ENCODE measurements at places on chromosomes 5 and 9.

DNA sequence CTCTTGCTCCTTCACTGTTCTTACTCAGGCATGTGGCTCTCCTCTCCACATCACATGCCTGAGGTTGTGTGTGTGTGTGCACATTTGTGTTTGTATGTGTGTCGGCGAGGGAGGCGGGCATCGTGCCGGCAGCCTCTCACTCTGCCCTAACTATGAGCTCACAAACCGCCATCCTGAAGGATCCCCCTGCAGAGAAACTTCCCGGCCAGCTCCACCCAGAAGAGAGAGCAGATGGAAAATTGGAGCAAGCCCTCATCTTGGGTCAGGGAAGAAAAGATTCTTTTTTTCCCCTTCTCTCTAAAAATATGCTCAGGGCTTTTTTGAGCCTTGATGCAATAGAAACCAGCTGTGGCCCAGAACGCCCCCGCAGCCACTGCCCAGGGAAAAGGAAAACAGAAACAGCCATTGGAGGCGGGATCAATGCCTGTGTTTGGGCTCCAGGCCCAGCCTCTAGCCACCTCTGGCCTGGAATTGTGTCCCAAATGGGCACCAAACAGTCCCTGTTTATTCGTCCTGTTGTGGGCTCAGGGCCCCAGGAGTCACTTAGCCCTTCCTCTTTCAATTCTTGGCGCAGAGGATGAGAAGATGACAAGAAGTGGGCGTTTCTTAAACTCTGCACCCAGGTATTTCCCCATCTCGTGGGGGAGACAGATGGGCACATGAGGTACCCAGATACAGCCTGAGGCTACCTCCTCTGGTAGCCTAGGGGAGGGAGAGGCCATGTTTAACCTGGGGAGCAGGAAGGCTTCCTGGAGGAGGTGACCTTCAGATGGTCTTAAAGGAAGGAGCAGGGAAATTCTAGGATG is 151.5 kb downstream of the RGS3 start:
- DNase-seq, result no peak

GRCh38 chr5:94870511-94871183 is 252.2 kb downstream of the SLF1 start:
- no peak for DNase-seq

GRCh38 chr9:82170866-82171265 is 182.3 kb downstream of the SPATA31D1 start:
- no peak for DNase-seq

DNA sequence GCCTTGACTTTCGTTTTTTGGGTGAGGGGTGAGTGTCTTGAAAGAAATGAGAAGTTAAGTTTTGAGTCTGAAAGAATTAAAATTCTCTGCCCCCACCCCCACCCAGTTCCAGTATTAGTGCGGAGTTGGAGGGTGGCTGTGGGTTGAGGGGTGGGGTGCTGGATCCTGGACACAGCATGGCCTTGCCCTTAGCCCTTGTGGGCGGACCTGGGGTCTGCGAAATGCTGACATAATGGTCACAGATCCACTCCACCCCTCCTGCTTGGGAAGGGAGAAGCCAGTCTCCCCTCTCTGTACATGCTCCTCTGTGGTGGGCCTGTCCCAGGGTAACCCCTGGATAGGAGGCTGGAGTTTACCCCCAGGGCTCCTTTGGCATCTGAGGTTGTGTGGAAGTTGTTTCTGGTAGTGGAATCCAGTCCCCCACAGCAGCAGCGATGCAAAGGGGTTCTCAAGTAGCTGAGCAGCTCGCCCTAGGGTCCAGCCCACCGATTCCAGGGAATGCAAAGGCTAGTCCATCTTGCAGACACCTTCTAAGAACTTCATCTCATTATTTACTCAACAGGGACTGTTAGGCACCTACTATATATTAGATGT is 42.8 kb upstream of the TCF7 start:
- DNase-seq, result no peak

DNA sequence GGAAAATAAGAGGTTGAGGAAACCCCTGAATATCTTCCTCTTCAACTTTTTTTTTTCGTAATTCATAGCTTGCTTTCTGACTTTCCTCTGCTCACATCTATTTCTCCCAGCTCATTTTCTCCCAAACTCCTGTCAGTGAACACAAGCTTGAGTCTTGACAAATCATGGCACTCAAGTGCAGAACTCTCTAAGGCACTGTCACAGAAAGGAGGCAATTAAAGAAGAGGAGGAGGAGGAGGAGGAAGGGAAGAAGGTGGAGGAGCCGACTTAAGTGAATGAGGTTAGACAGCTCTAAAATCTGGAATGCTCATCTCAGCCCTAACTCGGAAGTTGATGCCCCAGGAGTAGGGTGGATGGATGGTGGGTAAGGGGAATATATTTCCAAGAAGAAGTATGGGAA is 27.2 kb upstream of the NUDT12 start:
- no peak for DNase-seq

DNA sequence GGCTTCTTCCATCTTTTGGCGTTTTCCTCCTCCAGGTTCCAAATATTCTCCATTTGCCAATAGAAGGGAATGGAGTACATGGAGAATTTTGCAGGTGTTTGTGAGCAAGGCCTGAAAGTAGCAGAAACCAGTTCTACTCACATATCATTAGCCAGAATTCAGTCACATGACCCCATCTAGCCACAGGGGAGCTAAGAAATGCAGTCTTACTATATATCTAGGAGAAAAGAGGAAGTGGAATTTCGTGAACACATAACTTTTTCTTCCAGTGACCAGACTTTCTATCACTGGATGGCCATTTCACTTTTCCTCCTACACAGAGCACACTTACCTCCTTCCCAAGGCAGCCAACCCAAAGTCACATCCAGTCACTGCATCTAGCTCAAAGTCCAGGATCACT is 55.1 kb downstream of the LOX start:
- no peak for DNase-seq

DNA sequence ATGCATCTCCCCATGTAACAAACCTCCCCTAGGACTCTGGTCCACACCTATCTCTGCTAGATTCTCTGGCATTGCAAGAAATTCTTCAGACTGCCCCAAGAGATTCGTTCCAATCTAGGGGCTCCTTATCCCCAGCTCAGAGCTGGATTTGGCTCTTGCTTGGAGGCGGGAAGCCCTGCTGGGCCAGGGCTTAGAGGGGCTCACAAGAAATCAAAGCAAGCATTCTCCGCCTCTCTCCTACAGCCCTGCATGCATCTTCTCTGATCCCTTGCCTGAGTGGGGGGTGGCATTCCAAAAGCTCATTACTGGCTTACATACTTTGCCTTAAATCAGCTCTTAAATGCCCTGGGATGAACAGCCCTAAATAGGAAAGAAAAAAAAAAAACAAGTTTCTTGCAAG is 75.8 kb downstream of the KCNIP1 start:
- no peak for DNase-seq

DNA sequence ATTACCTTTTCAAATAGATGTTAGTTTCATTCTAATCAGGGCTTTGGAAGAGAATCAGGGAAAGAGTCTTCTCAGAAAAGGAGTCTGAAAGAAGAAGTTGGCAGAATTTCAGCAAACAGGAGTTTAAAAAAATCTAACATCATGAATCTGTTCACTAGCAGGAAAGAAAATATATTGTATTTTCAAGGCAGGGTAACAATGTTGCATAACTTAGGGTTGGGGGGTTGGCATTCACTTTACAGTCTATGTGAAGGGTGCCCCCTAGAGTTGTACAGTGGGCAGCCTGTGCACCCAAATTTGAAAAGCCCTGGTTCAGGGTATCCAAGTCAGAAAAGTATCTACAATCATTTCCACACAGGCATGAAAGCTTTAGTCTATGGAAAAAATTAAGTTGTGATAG is 348.4 kb upstream of the SLC30A5 start:
- DNase-seq, result no peak

- no peak for DNase-seq
These were observed 256.0 kb downstream of the DOCK8 start for GRCh38 chr9:470552-471194.

DNA sequence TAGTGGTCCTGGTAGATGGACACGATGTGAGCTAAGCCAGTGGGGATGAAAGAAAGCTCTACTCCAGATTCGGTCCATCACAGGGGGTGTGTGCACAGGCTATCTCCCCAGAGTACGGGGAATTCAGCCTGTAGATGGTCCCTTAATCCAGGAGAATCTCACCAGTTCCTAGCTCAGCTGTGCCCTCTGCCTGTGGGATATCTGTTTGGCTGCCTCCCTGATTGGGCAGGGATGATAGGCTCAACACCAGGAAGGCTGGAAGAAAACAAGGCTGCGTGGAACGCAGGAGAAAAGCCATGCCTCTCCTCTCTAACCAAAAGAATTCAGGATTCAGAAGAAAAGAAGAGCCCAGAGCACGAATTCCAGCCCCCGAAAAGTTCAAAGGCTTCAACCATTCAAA is 40.9 kb downstream of the VLDLR start:
- no peak for DNase-seq

GRCh38 chr9:123312306-123312877 is 43.6 kb upstream of the CRB2 start:
- no peak for DNase-seq

DNA sequence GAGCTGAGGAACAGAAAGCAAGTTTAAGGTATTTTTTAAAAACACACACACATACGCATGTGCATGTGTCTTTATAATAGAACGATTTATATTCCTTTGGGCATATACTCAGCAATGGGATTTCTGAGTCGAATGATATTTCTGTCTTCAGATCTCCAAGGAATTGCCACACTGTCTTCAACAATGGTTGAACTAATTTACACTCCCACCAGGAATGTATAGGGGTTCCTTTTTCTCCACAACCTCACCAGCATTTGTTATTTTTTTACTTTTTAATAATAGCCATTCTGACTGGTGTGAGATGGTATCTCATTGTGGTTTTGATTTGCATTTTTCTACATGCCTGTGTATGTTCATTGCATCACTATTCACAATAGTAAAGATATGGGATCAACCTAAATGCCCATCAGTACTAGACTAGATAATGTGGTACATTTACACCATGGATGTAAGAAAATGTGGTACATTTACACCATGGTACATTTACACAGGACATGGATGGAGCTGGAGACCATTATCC is 60.3 kb upstream of the MAP3K1 start:
- no peak for DNase-seq

DNA sequence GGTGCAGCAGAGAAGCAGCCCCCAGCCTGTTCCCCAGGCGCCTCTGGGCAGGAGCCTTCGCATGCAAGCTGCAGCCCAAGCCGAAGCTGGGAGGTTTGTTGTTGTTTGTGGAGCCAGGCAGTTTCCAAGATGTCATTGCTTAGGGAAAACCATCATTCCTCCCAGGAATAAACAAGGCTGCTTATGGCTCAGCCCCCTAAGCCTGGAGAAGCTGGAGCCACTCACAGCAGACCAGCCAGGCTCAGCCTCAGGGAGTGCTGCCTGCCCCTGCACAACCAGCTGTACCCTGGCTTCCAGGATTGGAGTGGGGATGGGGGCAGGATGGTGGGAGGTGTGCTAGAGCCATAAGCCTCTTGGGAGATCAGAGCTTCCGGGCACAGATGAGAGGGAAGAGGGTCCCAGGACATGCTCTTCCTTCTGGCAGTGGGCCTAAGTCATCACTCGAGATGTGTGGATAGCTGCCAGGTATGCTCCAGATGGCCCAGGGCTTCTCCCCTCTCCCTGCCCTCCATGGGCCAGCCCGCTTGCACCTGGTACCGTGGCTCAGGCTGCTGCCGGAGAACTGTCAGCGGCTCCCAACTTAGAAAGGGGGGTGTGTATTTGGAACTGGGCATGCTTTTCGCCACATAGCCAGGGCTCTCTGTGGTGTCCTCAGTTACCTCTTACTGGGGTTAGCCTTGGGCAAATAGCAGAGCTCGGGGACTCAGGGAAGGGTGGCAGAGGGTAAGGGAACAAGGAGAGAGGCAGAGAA is 105.2 kb downstream of the RGS3 start:
- no peak for DNase-seq

GRCh38 chr5:130885691-130886090 is 279.4 kb downstream of the HINT1 start:
- no peak for DNase-seq

DNA sequence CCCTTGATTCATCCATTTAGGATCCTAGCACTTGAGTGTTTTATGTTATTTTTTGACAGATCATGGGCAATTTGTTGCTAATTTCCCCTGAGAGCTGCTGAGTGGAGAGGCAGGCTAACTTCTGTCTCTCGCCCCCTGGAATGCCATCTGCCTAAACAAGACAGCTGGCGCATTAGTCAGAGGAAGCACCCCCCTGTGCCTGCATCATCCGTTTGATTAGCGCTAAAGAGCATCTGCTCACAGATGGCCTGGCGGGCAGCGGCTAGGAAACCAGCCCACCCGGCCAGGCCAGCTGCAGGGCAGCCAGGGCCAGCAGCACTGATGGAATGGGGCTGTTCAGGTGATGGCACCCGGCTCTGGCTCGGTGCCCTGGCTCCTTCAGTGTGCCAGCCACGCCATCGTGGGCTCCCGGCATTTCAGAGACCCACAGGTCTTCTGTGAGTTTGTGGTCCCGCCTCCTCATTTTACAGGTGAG is 22.9 kb upstream of the ASS1 start:
- DNase-seq, result no peak

- DNase-seq, result no peak
These were observed 78.0 kb upstream of the HRH2 start for GRCh38 chr5:175579742-175580432.

- no peak for DNase-seq
These were observed 5.7 kb upstream of the DCTN4 start for GRCh38 chr5:150764530-150764929.

DNA sequence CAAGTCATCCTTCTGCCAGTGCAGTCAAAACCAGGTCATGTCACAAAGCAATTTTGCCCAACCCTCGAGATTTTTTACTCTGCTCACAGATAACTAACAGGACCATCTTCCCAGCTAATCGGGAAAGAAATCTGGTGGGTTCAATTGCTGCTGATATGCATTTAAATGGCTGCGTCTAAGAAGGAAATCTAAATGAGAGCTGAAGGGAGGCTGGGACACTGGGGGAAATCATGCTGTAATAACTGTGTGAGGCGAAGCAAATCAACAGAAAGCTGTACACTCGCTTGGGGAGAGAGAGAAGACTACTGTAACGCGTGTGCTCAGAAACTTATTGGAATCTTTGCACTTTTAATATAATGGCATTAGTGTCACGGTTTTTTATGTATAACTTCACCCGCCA is 535.0 kb downstream of the CDK5RAP2 start:
- DNase-seq, result no peak

- DNase-seq, result no peak
These were observed 42.6 kb upstream of the ANKRD18A start for GRCh38 chr9:38662763-38663593.

- DNase-seq, result no peak
These were observed 24.2 kb downstream of the PPIC start for GRCh38 chr5:123012321-123012720.

DNA sequence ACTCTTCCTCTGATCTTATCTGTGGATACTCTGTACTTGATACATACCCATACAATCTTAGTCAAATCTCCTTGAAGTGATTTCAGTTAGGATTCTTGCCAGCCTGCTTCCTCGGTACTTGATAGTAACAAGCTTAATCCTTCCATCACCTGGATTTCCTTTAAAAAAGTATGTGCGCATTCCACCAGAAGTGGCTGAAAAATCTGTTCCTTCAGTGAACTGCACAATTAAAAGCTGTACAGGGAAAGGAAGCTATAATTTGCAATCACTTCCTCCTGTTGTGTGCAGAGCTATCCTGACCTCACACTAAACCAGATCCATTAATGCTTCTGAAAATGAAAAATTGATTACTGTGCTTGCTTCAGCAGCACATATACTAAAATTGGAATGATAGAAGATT is 47.3 kb downstream of the PWWP2A start:
- no peak for DNase-seq
